Dermis microvascular lymphatic vessel endothelial cell (primary cell): ENCODE measurements at places on chromosomes 5 and 9. TPM values are rescaled to one million over a fixed set of nuclear protein-coding genes. Genes with fewer than 3 reads are reported as not detected.

DNA sequence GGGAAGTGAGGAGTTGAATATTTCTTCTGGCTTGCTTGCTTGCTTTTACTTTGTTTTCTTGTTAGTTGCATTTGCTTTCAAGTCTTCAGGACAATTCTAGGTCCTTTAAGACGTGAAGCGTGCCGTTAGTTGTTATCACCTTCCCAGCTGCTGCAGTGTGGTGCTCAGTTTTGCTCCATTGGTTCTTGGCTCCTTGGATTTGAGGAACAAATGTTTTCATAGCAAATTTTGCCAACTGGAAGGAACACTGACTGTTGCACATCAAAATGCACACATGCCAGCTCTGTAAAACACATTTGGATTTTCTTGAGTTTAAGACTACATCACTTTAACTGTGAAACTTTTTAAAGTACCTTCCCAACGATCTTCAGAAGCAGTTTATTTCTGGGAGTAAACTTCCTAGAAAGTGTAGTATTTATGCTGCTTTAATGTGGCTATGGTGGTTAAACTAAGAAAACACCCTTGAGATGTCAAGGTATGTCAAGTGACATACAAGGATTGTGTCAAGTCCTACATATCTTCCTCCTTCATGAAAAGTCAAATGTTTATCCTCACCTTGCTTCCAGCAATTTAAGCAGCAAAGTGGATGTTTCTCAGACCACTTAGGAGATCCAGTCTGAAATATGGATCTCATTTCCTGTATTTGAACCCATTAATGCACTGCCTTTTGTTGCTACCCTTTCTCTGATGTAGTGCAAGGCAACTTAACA, 24.9 kb downstream of the MOCS2 start:
- no peak for DNase-seq

DNA sequence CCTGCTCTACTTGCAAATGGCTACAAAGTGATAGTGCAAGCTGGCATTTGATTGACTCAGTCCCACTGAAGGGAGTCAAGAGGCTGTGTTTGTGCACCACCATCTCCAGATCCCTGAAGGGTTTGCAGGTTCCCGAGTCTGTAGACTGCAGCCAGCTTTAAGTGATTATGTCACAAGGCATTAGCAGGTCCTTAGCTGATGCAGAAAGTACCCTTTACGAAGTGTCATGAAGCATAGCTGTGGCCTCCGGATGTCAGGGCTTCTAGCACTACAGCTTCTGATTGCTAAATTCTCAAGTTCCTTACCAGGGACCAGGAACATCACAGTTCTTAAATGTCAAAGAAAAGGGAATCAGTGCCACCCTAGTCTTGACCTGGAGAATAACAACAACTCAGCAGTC, 311.3 kb upstream of the TRPC7 start:
- no peak for DNase-seq

GRCh38 chr5:168269937-168270330, 21.5 kb upstream of the WWC1 start:
- DNase-seq, result no peak

DNA sequence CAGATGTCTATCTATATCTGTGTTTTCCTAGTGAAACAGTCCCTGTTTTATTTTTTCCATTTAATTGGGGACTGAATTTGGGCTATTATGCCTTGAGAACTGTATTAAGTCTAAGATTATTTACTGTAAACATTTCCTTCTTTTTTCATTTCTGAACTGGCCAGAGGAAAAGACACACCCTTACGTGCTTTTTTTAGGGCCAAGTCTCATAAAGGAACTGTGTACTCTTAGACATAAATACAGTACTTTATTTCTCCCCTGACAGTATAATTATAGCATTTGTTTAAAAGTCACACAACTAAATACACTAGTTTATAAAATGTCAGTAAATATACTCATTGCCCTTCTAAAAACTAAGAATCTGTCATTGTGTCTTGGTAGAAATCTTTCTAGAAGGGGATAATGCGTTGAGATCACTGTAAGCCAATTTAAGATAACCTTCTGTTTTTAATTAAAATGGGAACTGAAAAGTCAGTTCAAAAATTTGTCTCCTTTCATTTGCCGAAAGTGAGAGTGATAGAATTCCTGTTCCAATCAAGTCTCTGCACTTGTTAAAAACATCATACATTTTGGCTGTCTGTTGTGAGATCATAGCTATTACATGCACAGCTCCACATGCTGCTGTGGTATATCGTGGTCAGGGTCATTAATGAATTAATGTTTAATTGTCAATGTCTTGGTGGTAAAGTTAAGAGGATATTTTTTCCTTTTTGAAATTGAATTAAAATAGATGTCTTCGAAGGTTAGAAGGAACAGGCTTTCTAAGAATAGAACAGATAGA, 132.1 kb downstream of the FOCAD start:
- DNase-seq, result no peak

DNA sequence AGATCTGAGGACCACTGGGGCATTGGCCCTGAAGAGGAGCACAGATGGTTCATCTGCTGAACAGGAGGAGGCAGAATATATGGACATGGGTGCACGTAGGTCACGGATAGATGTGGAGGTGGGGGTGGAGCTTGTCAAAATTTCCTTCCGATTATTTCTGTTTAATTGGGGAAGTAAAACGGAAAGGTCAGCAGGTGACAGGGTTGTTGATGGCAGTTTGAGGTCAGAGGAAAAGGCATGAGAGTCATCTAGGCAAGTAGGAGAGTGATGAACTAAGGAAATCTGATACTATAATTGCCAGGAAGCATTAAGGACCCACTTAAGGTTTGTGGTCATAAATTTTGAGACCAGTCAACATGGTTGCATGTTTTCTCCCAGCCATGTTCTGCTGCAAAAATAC, 8.4 kb upstream of the FAM81B start:
- DNase-seq, result no peak

The HSD17B3 gene
- total RNA-seq, result not detected in 2 replicates

The LECT2 gene
- not detected in 2 replicates for total RNA-seq
